ENCODE measurements at places on chromosomes 11 and 22. TPM values are rescaled to one million over a fixed set of nuclear protein-coding genes. Genes with fewer than 3 reads are reported as not detected.

SYNGR1 gene
- 26.9 TPM for polyA plus RNA-seq

MLC1 gene
- 2.0 TPM for polyA plus RNA-seq

NEFH gene
- 4.1 TPM for polyA plus RNA-seq

PATE4 gene
- 0.24 TPM for polyA plus RNA-seq

BAIAP2L2 gene
- 0.90 TPM for polyA plus RNA-seq

FGF3 gene
- polyA plus RNA-seq = not detected

TCN1 gene
- 0.31 TPM for polyA plus RNA-seq

SBF2 gene
- 61.5 TPM for polyA plus RNA-seq

DPAGT1 gene
- 44.6 TPM for polyA plus RNA-seq

PLCB3 gene
- polyA plus RNA-seq = 21.8 TPM

MRE11 gene
- 34.6 TPM for polyA plus RNA-seq

PELI3 gene
- polyA plus RNA-seq = 5.5 TPM

CALCA gene
- polyA plus RNA-seq = 2.0 TPM

EIF1AD gene
- polyA plus RNA-seq = 30.5 TPM

SLC37A2 gene
- polyA plus RNA-seq = 3.2 TPM

PLAAT4 gene
- 6.5 TPM for polyA plus RNA-seq

IGLL1 gene
- polyA plus RNA-seq = 1.6 TPM

LINC01488 gene
- polyA plus RNA-seq = 0.07 TPM

PGA5 gene
- polyA plus RNA-seq = 0.30 TPM

OR52I2 gene
- not detected for polyA plus RNA-seq

SLC17A6 gene
- not detected for polyA plus RNA-seq

RAC2 gene
- polyA plus RNA-seq = 9.9 TPM

INS gene
- polyA plus RNA-seq = not detected

A4GALT gene
- 2.2 TPM for polyA plus RNA-seq
